ENCODE measurements at places on chromosomes 5 and 9. TPM values are rescaled to one million over a fixed set of nuclear protein-coding genes. Genes with fewer than 3 reads are reported as not detected.

Gene CCNJL
- total RNA-seq: 6.8 TPM

GRCh38 chr9:70835323-70835722 lies 286.1 kb downstream of the TRPM3 start:
- DNase-seq: no peak

Gene SUSD3
- 66.1 TPM for total RNA-seq

GRCh38 chr5:16487456-16487855 lies 21.9 kb upstream of the ZNF622 start:
- DNase-seq: no peak

DNA sequence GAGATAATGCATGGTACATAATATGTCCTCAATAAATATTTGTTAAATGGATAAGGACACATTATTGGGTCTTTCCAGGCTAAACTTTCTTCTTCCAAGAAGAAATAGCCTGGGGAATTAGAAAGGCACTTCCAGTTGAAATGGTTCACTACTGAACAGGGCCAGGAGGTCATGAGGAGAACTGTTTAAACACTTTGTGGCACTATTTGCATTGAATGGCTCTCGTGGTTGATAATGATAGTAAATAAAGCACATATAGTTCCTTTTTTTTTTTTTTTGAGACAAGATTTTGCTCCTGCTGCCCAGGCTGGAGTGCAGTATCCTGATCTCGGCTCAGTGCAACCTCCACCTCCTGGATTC lies 19.9 kb upstream of the CAST start:
- no peak for DNase-seq

DNA sequence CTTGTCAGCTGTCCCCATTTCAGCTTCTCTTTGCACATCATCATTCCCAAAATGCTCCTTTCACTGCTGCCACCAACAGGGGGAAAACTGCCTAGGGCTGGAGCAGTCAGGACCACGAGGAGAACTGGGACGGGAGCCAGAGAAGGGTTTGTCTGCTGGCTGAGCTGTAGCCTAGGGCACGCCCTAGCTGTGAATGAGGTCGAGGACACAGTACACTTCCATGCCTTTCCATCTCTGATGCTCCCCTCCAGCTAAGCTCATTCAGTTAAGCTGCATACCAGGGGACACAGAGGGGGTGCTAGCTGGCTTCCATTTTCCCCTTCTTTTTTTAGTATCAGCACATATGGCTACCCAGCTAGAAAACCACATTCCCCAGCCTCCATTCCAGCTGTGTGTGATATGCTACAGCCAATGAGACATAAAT lies 64.7 kb downstream of the STK10 start:
- peak; percentile 69 for DNase-seq

Gene CBY3
- not detected for total RNA-seq

DNA sequence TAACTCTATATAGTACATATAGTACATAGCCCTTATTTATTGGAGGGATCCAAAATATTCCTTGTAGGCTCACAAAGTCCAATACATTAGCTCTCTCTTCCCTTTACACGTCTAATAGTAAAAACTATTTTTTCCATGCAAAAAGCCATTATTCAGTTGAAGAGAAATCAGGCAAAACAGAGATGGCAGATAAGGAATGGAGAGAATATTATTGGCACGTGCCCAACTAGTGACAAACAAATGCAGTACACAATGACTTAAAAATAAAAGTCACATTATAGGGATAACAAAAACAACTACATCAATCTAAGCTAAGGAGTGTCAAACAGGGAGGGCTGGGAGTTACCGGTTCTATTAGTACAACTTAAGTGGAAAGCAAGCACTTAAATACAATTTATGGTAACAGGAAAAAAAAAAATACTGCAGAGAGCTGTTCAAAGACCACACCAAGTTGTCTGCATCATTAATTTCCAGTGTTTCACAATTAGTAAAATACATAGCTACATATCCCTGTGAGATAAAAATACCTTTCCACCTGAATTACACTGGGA lies 4.1 kb upstream of the SCAI start:
- no peak for DNase-seq

- no peak for DNase-seq
Measured at GRCh38 chr9:6153425-6153824, 62.2 kb upstream of the IL33 start.

DNA sequence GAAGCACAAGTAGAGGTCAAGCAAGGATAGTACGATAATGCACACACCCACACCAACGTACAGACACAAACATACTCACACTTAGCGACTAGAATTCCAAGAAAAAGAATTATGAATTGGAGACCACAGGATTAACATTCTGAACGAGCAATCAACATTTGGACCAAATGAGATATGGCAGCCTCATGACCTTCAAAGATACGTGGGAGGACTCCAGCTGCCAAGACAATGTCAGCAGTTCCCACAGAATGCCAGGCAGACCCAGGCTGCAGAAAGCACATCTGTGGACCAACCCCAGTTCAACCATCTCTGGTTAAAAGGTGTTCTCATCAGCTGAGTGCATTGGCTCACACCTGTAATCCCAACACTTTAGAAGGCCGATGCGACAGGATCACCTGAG lies 187.6 kb upstream of the GRAMD2B start:
- DNase-seq: no peak

- no peak for DNase-seq
Measured at GRCh38 chr9:124006448-124007361, 4.9 kb upstream of the LHX2 start.

GRCh38 chr5:118052503-118052902 lies 935.8 kb downstream of the DTWD2 start:
- DNase-seq: no peak

DNA sequence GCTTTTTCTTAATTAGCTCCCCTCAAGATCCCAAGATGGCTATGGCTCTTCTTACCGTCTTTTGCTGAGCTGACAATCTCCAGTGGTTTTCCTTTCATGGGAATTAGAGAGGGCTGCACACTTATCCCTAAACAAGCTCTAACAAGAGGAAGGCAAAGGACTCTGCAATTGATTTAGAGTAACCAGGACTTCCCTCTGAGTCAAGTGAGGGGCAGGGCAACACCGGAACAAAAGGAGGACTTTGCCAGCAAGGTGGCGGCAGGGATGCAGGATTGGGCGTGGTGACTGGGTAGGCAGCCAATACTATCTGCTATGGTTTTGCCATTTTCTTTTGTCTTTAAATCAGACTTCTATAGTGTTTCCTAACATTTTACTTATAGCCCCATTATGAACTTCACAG lies 9.8 kb downstream of the SLC44A1 start:
- DNase-seq: no peak

DNA sequence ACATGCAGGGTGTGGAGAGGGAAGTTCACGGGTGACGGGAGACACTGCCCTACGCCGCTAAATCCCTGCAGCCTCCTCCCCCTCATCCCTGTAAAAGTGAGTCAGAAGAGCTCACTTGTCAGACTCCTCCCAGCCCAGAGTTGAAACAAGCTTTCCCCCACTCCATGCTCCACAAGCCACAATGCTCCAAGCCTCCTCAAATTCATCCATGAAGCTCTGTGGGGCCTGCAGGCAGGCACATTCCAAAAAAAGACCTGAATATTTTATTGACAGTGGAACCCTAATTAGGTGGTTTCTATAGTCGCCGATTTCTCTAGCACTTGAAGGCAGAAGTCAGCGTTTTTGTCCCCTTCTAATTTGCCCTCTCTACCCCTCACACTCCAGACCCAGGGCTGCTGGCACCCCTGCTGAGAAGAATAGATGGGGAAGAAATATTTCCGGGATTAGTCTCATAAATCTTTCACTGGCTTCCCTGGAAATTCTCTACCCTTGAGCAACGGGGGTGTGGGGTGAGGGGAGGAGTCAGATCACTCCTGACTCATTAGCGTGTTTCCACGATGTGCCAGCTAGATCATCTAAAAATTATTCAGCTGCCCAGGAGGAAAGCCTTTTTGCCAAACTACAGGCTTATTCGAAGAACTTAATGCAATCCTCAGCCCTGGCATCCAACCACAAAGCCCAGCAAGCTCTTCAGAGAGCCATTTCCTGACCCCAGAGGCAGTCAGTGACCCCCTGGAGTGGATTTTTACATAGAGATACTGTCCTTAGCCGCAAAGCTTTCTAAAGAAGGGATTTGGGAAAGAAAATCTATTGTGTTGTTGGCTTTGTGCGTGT lies 97.1 kb downstream of the ENC1 start:
- DNase-seq: peak; percentile 22

- no peak for DNase-seq
Measured at GRCh38 chr5:89904442-89904841, 505.1 kb downstream of the CETN3 start.

Gene PELO
- total RNA-seq: 12.7 TPM

GRCh38 chr5:143554187-143554717 lies 150.8 kb upstream of the NR3C1 start:
- DNase-seq: no peak

DNA sequence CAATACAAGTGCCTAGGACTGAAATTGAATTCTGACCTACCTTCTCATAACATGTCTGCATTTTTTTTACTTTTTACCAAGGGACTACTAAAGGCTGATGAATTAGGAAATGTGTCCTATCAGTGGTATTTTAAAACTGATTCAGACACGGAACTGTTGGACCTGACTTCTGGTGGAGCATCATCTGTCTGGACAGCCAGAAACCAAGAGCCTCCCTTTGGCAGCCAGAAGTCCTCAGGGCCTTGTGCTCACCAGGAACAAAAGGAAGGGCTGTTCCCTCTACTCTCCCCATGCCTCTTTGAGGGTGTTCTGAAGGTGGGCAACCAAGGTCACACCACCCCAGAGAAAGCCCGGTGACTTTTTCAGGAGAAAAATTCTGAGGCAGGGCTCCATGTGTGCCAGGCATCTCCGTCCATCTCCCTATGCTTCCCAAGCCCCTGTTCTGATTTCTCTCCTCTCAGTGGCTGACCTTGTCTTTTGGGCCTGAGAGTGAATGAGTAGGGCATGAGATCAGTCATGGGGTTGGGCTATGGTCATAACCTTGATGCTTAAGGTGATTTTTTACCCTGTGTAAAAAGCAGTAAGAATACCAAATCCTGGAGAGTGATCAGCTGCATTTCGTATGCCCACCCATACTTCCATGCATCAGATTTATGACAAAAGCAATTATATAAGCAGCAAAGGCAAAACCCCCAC lies 143.7 kb downstream of the SCAMP1 start:
- no peak for DNase-seq

DNA sequence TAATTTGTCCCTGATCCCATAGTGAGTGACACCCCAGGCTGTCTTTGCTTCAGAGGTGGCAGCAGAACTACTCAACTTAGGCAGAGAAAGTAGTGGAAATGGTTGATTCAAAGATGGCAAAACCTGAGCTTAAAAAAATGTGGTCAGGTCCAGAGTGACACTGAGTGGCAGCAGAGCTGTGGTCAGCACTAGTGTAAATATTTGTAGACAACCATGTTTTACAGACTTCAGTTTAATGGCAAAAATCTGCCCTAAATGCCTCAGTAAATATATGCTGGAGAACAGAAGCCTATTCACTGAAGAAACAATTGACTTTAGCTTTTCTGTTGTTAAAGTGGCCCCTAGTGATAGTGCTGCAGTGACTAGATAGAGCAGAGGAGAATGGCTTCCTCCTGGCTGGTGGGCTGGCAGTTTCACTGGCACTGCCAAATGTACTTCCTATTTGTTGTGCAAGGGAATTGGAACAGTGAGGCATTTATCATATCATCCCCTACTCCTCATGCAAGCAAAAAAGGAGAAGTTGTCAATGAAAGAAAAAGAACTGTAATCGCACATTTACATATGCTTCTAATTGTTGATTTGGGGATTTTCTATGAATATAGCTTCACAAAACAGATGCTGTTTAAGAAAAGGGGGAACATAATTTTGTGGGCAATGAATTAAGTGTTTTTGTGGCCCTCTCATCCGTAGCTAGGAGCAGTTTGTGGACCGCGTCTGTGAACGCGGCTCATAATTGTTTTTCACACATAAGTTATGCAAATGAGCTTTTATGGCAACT lies 12.0 kb downstream of the PBX3 start:
- DNase-seq: no peak

DNA sequence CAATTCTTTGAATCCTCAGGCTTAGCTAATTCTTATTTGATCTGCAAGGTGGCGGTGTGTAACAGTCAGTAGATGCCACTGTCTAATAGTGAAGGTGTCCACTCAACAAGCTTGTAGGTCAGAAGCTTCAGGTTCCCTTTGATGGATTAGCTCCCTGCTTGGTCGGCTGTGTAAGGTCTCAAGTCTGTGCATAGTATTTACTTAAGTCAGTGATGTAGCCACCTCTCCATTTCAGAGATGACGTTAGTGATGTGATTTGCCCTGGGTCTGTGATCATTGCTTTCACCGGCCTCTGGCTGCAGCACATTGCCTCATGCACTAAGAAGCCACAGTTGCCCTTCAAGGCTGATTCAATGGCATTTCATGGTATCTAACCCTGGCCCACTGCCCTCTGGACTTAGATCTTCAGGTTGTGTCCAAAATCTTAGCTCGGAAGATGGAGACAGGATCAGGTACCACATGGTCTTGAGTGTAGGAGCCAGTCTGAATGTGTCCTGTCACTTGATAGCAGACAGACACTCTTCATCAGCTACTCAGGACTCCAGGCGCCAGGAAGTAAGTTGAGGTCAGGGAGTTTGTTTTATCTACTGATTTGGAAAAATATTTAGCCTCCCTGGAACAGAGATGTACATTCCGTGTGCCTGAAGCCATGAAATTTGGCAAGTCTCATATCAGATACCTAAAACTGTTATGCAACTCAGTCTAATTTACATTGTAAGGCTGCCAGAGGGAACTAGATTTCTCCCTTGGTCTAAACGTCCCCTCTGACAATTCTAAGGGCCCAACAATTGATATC lies 42.9 kb downstream of the SUB1 start:
- no peak for DNase-seq

DNA sequence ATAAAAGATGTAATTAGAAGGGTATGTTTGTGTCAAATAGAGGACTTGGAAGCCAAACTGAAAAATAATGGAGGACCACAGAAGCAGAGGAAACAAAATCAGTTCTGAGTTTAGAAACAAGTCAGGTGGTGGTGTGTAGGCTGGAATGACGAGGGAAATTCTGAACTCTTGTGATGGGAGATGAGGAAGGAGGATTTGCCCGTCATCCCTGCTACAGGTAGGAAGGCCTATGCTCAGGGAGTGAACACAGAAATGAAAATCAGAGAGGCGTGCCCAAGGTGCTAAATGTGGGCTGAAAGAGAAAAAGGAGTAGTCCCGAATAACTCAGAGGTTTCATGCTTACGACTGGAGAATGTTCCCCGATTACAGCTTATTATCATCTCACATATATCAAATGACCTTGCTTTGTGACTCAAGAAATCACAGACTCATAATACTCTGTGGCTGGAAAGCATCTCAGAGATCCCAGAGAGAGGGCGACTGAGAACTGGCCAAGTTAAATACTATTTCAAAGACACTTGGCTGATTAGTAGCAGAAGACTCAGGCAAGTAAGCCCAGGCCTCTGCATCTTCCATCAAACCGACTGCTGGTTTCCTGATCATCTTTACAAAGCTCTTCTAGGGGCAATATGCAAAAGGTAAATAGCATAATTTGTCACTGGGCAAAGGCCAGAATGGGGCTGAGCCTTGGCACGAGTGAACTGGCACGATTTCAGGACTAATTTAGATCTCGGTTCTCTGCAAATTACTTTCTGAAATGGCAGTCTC lies 126.0 kb downstream of the SUSD1 start:
- no peak for DNase-seq

Gene CDKN2B-AS1
- 0.55 TPM for total RNA-seq

- no peak for DNase-seq
Measured at GRCh38 chr5:6766604-6767093, 53.4 kb downstream of the TENT4A start.

Gene PCDHB16
- 6.6 TPM for total RNA-seq

Data from ovary (tissue), 10 donors.